ENCODE measurements at places on chromosomes 3 and 15. TPM values are rescaled to one million over a fixed set of nuclear protein-coding genes. Genes with fewer than 3 reads are reported as not detected.

Gene XCR1
- not detected for total RNA-seq

Gene SIDT1
- 18.4 TPM for total RNA-seq

- no peak for DNase-seq
These were observed 32.9 kb downstream of the GJD2 start for GRCh38 chr15:34721802-34722438.

DNA sequence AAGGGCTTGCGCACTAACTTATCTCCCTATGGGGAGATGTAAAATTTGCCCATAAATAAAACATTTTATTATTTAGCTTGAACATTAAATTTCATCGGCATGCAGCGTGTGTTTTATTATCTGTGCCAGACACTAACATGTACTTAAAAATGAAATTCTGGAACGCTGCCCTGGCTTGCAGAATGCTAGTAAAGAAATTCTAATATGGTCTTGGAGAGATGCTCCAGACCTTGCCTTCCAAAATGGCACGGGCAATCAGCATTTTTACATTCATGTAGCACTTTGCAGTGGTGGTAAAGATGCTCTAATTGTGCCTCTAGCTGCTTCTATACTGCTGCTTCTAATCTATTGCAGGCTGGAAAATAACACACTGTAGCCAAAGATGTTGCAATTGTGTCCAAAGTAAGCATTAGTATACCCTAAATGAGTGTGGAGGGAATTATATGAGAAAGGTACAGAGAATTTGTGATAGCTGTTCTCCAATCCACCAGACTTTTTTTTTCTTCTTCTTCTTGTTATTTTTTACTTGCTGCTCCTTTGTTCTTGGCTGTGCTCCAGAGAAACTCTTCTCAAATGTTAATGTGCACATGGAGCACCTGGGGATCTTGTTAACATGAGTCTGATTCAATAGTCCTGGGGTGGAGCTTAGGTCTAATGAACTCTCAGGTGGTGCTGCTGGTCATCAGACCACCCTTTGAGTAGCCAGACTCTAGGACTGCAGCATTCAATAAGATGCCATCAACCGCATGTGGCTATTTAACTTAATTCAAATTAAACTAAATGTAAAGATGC, 47.3 kb downstream of the CRABP1 start:
- no peak for DNase-seq

DNA sequence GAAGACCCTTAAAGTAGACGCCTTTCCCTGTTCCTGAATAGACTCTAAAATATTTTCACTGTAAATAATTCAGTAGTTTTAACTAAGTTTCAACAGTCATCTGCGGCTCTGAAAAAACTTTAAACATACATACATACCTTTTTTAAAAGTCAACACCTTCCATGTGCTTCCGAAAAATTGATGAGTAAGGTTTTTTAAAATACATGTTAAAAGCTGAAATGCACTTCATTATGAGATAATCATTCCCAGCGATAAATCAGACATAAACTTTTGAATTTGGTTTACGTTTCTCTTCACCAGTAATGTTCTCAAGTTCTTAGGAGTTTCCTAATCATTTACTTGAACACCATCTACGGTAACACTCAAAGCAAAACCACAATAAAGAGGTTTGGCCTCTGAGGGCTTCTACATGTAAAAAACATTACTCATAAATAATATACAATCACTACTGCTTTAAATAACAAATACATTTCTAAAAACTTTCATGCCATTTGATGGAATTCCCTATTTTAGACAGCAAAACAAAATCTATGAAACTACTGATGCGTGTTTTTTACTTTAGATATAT, 403.5 kb downstream of the SHQ1 start:
- no peak for DNase-seq

Measured in PC-3 (cell line).